ENCODE measurements at places on chromosomes 12 and 14.

GRCh38 chr14:44945264-44945663, 16.5 kb downstream of the KLHL28 start:
- DNase-seq, result no peak

DNA sequence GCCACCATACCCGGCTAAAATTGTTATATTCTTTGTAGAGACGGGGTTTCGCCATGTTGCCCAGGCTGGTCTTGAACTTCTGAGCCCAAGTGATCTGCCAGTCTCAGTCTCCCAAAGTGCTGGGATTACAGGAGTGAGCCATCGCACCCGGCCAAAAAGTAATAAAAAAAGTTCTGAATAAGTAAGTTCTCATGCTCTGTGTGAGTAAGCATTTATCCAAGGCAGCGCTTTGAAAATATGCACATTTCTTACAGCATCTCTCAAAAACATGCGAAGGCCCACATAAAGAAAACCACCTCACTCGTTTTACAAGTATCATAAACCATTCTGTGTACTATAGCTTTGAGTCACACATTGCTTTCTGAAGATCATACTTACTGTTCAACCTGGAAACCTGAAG, 8.6 kb downstream of the GIT2 start:
- no peak for DNase-seq

- DNase-seq, result no peak
Measured at GRCh38 chr12:33253178-33253577, 186.4 kb downstream of the SYT10 start.

DNA sequence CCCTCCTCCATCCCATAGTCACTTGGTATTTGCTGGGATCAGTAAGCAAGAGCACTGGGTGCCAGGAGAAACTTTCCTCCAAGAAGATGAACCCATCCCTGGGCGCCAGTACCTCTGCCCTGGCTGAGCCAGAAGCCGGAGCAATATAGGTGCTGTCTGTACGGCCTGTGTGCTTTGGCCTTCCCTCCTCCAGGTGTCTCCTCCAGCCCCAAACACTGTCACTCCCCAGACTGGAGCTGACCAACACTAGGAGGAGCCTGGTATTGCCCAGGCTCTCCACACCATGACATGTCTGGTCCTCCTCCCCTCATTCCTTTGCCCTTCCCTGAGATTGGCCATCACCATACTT, 4.9 kb downstream of the GSTZ1 start:
- no peak for DNase-seq

GRCh38 chr14:45787167-45787566, 534.2 kb upstream of the MIS18BP1 start:
- peak; percentile 5 for DNase-seq

- DNase-seq, result no peak
Measured at GRCh38 chr14:56118611-56119181, 485 bp downstream of the PELI2 start.

GRCh38 chr14:76531821-76532318, 155.9 kb downstream of the ESRRB start:
- no peak for DNase-seq

GRCh38 chr12:2323532-2324255, 270.9 kb downstream of the CACNA1C start:
- DNase-seq, result peak; percentile 16

- DNase-seq, result no peak
Measured at GRCh38 chr12:56160894-56161689, 2.9 kb downstream of the MYL6 start.

DNA sequence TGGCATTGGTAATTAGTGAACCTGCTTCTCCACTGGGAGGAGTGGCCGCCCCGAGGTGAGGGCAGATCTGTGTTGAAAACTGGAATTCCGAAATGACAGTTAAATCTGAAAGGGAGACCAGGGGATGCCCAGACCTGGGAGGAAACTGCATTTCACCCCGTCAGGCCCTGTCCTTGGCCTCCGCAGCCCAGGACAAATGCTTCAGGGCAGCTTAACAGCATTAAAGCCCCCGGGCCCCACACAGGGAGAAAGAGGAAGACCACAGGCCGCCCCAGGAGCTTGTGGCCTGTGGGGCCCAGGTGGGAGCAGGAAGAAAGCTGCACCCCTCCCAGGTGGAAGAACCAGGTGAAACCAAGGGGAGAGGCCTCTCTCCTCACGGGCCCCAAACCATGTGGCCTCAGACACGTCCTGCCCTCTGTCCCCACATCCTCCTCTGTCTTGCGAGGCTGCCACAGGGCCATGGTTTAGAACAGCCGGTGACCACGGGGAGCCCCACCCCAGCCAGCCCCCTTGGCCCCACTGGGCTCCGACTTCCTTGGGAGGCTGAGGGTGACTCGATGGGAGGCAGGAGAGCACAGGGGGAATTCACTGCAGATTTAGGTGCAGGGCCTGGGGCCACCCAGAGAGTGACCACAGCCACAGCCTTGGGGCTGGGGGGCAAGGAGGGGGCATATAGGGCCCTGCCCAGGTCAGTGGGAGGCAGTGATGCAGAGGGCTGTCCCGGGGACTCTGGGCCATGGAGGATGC, 265.4 kb downstream of the ADGRD1 start:
- peak; percentile 52 for DNase-seq

DNA sequence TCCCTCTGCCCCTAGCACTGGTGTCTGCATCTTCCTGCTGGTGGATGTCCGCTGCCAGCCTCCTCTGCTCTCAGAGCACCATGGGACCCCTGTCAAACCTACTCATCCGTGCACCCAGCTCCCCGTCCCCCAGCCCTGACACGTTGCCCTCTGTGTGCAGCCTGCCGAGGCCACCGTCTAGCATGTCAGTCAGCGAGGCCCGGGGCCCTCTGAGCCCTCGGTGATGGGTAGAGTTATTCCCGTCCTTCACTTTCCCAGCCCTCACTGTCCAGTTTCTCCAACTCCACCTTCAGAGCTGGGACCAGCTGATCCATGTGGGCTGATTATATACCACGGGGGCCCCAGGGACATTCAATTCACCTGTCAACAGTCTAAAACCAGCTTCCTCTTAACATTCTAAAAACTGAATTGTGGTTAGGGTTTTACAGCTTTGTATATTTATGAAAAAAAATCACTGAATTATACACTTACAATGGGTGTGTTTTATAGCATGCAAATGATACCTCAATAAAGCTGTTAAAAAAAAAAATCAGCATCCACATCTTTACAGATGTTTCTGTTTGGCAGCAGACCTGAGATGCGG, 61.3 kb downstream of the CCDC88C start:
- DNase-seq, result no peak

GRCh38 chr12:108816652-108817335, 40.6 kb downstream of the SSH1 start:
- no peak for DNase-seq

DNA sequence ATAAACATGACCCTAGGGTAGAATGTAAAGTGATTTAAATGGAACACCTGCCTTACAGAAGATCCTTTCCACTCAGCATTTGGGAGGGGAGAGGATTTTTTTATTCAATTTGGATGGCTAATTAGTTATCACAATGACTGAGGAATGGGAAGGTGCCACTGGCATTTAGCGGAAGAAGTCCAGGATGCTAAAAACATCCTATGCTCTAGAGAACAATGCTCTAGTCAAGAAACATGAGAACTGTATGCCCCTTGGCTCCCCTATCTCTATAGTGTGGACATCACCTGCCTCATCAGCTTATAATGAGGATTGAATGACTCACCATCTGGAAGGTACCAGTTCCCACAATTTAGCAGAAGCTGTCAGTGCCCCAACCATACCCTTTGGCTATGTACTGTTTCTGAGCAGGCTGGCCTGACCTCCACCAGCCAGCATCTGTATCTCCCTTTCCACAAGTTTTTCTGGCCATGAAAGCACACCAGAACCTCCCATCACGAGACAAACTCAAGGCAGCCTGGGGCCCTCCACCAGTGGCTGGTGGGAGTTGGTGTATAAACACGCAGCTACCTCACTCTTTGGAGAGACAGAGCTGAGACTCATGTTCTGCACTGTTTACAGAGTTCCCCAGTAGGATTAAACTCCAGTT, 109.7 kb upstream of the VASH1 start:
- no peak for DNase-seq

DNA sequence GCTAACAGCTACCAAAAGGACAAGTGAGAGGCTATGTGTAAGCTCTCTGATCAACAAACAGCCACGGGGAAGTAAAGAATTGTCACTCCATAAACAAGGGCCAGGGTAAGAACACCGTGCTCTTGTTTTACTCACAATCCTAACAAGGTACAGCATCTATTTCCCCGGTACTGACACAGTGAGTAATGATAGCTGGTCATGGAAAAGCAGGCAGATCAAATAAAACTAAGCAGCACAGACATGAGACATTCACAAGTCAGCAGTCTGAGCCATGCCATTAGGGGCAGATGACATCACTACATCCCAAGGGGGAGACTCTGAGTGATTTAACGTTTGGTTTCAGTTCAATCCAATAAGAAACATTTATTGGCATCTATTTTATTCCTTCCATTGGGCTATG, 54.4 kb downstream of the ARL6IP4 start:
- DNase-seq, result peak; percentile 60

DNA sequence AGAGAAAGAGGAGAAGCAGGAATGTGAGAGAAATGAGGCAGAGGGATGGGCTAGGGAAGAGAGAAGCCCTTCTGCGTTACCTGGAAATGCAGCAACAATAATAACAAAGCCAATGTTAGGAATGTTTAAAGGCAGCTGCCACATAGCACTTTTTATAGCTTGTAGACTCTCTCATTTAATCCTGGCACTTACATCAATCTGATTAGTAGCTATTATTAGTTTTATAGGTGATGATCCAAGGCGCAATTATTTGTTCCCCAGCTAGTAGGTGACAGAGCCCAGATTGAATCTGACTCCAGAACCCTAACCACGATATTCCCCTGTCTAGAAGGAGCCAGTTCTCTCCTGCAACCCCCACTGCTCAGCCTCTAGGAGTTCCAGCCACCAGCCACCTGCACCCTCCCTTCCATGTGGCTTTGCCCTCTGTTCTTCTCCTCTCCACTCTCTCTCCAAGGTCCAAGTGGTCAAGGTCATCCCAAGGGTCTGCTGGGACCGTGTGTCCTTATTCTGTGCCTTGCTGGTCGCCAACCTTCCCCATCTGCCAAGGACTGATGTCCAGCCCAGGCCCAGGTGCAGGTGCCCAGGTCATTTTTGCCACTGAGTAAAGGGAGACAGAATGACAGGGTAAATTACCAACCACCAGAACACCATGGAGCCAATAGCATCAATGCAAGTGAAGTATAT, 29.4 kb upstream of the CIPC start:
- DNase-seq, result no peak

GRCh38 chr12:119008691-119009221, 27.4 kb downstream of the SRRM4 start:
- DNase-seq, result no peak

- DNase-seq, result no peak
Measured at GRCh38 chr14:28323951-28324741, 442.4 kb upstream of the FOXG1 start.

GRCh38 chr12:25253371-25254068, 2.8 kb upstream of the KRAS start:
- no peak for DNase-seq

- peak; percentile 90 for DNase-seq
Measured at GRCh38 chr12:39972119-39972518, 133.8 kb downstream of the SLC2A13 start.

- DNase-seq, result no peak
Measured at GRCh38 chr14:101502761-101503392, 58.4 kb upstream of the DIO3 start.

GRCh38 chr14:61438860-61439765, 117.7 kb downstream of the PRKCH start:
- DNase-seq, result peak; percentile 66

DNA sequence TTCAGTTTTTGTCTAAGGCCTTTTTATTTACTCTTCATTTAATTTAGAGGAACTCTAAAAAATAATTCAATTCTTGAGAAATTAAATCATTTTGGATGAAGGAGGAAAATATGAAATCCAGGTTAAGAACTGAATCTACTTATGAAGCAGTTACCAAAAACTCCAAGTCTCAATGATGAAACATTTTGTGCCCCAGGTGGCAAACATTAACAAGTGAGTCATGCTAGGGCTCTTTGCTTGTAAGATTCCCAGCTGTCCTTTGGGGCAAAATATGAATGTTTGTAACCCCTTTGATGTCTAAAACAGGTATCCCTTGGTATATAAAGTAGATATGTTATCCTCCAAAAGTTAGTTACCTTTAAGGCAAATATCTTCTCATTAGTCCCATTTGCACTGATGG, 202.4 kb downstream of the NEDD1 start:
- no peak for DNase-seq

DNA sequence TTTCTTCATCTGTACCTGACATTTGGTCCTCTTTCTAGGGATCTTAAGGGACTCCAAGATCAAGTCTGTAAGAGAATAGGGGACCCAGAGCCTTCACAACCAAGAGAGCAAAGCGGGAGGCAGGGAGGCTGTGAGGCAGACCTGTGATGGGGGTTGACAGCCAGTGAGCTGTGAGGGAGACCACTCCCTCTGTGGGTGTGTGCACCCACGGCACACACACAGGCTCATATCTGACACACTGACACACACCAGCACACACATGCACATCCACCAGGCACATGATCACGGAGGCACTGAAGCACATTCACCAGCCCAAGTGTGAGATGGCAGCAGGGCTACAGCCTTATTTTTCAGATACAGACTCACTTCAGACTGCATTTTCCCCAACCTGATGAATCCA, 55.2 kb downstream of the SPTB start:
- no peak for DNase-seq

DNA sequence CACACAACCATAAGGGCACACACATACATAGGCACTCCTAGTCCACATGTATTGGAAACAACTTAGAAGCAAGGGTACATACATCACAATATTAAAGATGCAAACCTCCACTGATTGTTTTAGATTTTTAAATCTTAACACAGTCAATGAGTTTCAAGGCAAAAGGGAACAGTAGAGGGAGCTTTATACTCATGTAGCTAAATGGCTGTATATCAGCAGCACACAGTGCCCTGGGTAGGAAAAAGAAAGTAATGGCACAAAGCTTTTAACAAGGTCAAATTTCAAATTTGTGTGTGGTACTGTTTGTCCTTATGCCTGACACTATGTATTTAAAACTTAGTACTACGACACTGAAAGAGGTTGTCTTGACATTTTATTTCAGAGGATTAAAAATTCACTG, 262.0 kb downstream of the MED13L start:
- peak; percentile 55 for DNase-seq

- DNase-seq, result peak; percentile 66
Measured at GRCh38 chr12:99984271-99985128, at the start of gene ANKS1B. TSS of gene ANKS1B (minus strand) at chr12:99984936. CDS start at chr12:99984237, 699 bp downstream.

- no peak for DNase-seq
Measured at GRCh38 chr12:95796982-95797289, 6.4 kb upstream of the NTN4 start.

DNA sequence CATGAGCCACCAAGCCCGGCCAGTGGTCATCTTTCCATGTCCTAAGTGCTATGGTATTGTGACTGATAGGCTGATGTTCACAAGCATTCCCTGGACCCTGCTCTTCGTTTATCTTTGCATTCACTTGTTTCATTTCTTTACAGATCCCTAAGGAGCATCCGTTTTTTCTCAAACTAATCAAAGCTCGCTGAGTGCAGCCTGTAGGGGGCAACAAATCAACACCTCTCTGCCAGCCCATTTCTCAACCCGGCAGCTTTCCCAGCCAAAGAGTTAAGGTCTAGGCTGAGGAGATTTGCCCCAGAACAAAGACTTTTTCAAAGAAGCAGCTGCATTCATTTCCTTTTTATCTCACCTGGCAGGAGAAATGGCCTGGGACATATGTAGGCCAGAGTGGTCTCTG, 12.1 kb downstream of the SIRT4 start:
- peak; percentile 45 for DNase-seq

GRCh38 chr12:130938186-130938585, 15.5 kb upstream of the ADGRD1 start:
- DNase-seq, result no peak

All from NB4 (cell line).